Stimulated activated CD4-positive, alpha-beta T cell treated with anti-CD3 and anti-CD28 coated beads, Interleukin-1b, Interleukin-23, amount 100 ng/mL, for 24 hours (primary cell): ENCODE measurements at places on chromosomes 6 and 20.
A peak's percentile ranks its signal among the peaks of the same experiment; 100 is the strongest.

DNA sequence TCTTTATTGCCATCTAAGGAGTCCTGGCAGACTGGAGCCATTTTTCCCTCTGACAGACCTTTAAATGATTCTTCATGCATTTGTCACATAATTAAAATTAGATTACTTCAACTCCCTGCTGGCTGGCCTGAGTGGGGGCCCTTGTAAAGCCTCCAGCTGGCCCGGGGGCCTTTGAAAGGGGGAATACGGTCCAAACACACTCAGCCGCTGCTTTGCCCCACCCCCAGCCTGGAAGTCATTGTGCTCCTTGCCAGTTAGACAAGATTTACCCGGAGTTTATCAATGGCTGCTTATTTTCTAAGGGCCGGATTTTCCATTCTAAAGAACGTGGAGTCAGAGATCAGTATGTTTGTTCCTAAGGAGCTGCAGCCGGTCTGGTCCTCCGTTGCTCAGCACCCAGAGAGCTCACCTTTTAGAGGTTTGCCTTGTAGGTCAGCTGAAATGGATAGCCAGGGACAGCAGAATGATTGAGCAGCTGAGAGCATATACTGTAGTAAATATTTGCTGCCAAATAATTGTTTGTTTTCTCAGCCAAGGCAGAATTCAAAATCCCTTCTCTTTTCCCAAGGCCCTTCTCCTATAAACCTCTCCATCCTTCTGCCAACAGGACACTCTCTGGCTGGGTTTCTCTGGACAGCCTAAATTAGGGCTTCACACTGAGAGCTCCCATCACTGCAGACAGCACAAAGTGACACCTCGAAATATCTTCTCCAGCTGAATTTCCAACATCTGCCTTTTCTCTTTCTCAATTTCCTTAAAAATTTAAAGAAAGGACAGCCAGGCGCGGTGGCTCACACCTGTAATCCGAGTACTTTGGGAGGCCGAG is 68.4 kb upstream of the RBM24 start:
- no peak for DNase-seq

DNA sequence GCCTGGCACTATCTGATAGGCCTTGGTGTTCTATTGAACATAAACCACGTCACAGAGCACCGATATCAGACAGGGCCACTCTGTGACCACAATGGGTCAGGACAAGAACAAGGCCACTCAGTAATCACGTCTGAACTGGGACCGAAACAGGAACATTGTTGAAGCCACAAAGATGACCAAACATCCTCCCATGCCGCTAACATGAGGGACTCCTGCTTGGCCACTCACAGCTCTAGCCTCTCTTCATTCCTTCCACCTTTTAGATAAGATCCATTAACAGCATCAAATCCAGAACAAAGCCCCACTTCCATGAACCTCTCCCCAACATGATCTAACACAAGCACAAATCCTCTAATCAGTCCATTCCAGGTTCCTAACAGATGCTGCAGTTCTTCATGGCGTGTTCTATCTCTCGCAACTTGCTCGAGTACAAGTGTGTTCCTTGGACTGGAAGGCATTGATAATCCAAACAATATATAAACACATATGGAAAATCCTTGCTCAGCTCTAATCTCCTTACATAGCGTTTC is 7.4 kb downstream of the SIRT5 start:
- no peak for DNase-seq

- peak; percentile 24 for DNase-seq
Measured at GRCh38 chr20:46040902-46041535, 12.0 kb downstream of the SLC12A5 start.

DNA sequence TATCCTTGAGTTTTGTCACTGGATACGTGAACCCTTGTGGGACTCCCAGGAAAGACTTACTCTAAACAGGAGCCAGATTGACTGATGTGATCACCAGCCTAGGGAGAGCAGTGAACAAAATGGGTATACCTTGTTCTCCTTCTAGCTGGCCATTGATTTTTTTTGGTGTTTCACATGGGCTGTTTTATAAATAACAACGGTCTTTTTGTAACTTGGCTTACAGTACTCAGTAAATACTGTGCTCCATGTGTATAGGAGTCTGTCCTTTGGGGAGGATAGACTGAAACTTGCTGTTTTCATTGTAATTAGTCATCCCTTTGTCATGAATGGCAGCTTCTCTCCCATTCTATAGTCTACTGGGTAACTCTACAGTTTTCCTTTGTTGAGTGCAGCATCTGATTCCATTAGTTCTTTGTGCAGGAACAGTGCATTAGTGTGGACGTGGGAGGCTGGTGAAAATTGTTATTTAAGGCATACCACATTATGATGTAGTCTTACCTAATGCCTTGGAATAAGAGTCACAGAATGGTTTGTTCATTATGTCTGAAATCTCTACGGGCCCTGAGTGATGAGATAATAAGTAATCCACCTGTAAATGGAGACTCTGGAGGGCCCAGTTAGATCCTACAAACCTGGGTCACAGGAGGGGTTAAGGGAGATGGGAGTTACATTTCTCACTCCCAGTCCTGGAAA is 89.5 kb downstream of the TIAM2 start:
- DNase-seq, result no peak

DNA sequence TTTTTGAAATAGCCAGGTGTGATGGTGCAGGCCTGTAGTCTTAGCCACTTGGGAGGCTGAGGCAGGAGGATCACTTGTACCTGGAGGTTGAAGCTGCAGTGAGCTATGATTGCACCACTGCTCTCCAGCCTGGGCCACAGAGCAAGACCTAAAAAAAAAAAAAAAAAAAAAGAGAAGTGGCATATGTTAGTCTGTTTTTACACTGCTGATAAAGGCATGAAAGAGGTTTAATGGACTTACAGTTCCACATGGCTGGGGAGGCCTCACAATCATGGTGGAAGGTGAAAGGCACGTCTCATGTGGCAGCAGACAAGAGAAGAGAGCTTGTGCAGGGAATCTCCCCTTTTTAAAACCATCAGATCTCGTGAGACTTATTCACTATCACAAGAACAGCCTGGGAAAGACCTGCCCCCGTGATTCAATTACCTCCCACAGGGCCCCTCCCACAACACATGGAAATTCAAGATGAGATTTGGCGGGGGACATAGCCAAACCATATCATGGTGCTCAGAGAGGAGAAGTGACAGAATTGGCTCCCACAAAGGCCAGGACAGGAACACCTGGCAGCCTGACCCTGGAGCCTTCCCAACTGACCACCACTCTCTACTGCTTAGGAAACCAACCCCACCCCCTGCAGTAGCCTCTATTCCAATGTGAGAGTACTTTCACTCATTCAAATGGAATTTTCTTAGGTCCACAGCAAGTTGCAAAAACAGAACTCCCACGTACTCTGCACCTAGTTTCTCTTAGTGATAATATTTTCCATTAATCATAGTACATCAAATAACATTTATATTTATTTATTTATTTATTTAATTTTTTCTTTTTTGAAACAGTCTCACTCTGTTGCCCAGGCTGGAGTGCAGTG is 29.8 kb downstream of the ARHGAP40 start:
- no peak for DNase-seq

DNA sequence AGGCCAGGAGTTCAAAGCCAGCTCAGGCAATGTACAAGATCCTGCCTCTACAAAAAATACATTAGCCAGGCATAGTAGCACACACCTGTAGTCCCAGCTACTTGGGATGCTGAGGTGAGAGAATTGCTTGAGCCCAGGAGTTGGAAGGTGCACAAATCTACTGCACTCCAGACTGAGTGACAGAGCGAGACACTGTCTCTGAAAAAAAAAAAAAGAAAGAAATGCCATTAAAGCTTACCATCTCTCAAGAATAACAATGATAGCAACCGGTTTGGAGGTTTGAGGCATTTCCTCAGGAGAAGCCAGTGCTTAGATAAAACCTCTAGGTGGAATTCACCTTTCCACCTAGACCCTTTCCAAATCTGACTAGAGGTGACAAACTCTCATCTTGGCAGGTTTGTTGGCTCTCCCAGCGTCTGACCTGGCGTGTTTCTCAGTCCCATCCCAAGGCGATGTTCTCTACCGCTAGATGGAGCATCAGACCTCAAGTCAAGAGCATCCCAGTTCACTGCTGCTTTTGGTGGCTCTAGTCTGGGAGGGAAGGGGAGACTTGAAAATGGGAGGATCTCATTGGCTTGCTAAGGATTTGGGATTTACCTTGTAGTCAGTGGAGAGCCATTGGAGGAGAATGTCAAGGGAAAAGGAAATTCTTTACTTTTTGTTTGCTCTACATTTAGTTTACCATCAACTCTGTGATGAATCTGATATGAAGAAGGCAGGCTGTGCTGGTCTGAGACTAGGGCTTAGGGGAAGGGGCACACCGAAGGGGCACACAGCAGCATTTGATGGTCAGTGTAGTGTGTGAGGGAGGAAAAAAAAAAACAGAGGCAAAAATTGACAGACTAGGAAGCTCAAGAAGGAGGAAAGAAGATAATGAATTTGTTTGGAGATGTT is 67.9 kb downstream of the NCOA7 start:
- DNase-seq, result no peak

DNA sequence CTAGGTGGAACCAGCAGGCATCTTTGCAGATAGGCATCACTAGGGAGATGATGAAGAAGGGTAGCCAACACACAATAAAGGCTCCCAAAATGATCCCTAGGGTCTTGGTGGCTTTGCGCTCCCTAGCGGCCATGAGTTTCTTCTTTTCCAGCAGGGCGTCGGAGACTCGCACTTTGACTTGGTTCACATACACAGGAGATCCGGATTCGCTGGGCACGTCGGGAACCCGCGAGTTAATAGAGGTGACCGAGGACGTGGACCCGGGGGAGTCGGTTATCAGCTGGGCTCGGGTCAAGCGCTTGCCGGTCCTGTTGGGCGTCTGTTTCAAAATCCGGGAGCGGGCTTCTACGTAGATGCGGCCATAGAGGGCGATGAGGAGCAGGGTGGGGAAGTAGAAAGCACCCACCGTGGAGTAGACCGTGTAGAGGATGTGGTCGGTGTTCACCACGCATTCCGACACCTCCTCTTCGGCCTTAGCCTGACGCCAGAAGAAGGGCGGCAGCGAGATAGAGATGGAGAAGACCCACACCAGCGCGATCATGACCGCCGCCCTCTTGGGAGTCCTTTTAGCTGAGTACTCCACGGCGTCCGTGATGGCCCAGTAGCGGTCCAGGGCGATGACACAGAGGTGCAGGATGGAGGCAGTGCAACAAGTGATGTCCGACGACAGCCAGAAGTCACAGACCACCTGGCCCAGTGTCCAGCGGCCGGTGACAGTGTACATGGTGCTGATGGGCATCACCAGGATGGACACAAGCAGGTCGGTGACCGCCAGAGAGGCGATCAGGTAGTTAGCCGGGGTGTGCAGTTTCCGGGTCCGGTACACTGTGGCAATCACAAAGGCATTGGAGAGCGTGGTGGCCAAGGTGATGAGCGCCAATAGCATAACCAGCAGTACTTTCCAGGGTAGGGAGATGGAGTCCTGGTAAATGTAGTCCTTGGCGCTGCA is 658 bp downstream of the HTR1B start:
- no peak for DNase-seq
